ENCODE measurements at places on chromosomes 5 and 9.

DNA sequence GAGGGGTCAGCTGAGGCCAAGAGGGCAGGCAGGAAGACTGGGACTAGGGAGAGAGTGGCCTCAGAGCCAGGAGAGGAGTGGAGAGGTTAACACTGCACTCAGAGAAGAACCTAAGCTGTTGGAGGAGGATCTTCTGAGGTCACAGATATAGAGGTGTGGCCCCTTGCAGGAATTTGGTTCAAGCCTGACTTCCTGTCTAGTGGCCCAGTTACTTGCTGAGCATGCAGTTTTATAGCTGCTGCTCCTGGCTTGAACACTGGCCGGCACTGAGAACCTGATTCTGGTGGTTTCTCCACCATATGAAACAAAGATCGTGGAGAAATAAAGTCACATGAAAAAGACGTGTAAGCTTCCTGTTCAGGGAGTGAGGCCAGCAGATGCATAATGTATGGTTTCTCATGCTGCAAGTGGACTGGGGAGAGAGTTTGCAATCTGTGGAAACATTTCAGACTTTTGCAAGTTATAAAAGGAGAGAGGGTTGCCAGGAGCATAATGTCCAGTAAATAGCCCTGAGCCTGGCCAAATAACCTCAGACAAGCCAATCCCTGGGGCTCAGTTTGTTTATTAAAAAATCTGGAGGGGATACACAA lies 82.6 kb downstream of the GALNT10 start:
- no peak for DNase-seq

DNA sequence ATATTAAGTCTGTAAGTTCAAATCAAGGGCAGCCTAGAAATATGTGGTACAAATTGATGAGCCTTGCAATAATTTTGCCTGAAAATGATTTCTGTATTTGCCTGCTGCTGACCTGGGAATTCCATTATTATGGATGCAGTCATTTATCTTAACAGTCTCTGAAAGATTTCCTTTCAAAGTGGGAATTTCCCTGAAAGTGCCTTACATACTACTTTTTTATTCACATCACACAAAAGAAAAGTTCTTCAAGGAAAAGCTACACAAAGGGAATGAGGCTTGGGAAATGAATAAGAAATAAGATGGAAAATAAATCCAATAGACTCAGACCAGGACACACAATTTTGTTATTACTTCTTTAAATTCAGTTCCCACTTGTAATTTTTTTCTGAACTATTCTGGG lies 537.8 kb upstream of the PTGER4 start:
- DNase-seq = no peak

DNA sequence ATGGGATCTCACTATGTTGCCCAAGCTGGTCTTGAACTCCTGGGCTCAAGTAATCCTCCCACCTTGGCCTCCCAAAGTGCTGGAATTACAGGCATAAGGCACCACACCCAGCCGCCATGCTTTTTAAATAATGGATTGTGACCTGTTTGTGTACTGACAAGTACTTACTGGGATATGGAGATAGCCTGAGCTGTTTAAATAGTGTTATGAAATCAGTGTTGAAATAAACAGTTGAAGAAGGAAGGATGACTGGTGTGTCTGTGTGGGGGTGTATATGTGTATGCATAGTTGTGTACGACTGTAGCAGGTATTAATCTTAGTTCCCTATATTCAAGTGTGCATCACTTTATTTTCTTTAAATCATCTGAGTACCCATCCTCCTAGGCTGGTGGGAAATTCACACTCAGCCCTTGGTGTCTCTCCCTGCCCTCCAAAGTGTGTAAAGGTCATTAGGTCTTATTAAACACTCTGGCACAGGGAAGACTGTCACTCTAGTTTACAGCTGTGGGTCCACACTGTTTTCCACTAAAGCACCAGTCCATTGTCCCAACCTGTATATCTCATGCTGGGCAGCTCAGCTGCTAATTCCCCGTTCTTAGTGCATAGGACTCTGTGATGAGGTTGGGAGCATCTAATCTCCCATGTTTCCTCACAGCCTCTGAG lies 91.0 kb downstream of the SNX18 start:
- no peak for DNase-seq

DNA sequence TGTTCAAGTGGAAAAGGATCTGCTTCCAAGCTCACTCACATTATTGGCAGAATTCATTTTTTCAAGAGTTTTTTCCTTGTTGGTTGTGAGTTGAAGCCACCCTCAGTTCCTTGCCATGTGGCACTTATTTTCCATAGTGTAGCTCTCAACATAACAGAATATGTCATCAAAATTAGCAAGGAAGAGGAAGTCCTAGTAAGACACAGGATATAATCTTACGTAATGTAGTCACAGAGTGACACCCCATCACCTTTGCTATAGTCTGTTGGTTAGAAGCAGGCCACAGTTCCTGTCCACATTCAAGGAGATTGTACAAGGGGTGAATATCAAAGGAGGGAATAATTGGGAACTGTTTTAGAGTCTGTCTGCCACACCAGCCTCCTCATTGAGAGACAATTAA lies 15.7 kb downstream of the IRGM start:
- DNase-seq = no peak
